A549 (cell line): ENCODE measurements at places on chromosomes 16 and 17.

DNA sequence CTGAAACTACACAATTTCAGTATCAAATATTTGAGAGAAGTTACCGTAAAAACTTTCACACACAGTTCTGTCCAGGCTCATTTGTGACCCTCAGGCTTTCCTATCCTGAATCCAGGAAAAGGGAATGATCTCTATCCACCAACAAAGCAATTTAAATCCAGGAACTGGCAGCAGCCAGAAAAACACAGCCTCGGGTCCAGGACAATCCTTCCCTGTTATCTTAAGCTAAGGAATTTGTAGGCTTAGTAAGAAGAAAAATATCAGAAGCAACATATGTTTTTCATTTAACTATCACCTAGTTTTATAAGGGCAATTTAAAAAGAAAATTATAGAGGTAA, 47.1 kb downstream of the TEX2 start:
- DNase-seq, result no peak

DNA sequence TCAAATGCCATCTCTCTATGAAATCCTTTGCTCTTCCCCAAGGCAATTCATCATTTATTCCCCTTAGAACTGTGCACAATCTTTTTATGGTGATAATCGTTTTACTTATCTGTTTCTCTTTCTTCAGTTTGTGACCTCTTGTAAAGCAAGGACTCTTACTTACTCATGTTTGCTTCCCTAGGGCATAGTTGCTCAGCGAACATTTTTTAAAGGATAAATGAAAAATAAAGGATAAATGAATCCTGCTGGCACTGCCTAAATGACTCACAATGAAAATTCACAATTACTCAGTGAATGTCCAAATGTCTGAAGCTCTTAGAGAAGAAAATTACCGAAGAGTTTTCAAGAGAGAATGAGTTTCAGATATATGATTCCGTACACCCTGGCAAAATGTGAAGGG, 671.7 kb downstream of the CDH11 start:
- no peak for DNase-seq

DNA sequence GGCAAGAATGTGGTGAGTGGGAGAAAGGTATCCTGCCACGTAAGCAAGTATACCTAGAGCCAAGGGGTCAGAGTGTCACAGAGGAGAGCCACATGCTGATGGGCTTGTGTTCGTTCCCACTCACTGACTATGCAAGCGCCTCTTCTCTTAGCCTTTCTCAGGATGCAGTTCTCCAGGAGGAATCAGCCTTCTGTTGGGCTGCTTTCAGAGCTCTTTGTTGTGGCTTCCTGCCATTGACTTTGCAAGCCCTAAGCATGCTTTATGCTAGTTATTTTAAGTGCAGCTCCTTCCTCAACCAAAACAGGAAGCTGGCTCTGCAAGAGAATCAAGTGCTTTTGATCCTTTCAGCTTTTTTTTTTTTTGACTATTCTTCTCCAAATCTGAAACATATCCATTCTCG, 66.6 kb downstream of the SIAH1 start:
- DNase-seq, result no peak

DNA sequence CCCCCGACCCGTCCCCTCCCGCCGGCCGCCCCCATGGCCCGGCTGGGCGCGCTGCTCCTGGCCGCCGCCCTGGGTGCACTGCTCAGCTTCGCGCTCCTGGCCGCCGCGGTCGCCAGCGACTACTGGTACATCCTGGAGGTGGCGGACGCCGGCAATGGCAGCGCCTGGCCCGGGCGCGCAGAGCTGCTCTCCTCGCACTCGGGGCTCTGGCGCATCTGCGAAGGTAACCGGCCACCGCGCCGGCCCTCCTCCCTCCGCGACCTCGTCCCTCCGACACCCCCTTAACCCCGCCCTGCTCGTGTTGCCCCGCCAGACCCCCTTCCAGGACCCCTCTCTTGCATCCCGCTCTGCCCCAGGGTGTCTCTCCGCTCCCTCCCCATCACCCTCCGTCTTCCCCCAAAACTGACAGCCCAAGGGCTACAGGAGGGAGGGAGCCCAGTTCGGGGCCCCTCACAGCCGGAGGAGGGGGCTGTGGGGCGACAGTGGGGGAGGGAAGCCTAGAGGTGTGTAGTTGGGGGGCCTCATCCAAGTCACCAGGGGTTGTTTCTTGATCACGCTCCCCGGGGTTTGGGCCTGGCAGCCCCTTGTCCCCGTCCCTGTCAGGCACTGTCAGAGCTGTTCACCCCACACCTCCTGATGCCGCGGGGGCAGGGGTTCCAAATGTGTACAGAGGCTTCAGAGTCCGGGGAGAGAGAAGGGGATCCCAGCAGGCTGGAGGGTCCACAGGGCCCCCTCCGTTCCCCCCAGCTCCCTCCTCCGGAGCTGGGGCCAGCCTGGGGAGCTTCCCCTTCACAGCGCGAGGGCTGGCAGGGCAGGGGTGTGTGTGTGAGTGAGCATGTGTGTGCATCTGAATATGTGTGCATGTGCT, 794 bp downstream of the TMEM235 start:
- no peak for DNase-seq

- no peak for DNase-seq
Observed at GRCh38 chr17:5444209-5444608, 5.3 kb upstream of the C1QBP start.

- no peak for DNase-seq
Observed at GRCh38 chr17:44272321-44272951, 4.5 kb upstream of the SLC4A1 start.

DNA sequence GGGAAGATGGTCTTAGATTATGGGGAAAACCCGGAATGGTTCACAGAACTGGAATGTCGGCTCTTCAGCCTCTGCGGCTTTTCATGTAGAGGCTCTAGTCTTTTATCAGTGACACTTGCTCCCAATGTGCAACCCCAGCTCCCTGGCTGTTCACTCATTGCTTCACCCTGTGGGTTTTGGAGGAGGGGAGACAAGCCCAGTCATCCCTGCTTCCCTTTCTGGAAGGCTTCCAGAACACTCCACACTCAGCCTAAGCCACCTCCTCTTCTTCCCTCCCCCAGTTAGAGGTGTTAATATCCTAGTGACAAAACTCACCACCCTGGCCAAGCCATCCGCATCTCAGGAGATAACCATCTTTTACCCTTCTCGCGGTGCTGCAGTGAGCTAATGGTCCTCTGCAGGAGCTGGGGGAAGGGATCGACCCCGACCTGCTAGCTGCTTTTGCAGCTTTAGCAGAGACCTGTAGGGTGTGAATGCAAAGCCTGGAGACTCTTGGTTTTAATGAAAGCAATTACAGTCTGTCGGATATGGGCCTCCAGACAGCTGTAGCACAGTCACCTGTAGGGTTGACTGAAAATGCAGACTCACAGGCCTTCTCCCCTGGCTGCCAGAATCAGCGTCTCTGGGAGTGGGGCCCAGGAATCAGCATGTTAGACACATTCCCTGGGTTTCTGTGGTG, 24.3 kb upstream of the LASP1NB start:
- peak; percentile 93 for DNase-seq

DNA sequence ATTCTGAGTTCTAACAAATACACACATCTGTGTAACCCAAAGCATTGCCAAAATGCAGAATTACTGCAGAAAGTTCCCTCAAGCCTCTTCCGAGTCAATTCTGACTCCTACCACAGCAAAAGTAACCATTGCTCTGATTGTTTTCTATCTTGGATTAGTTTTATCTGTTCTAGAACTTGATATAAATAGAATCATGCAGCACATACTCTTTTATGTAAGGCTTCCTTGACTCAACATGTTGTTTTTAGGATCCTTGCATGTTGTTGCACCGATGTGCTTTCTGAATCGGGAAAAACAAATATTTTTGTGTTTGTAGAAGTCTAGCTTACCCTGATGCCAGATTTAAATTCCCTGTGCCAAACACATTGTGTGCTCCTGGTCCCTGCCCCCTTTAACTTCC, 140.4 kb downstream of the CDH13 start:
- DNase-seq, result no peak

GRCh38 chr16:71540-72401, 660 bp downstream of the RHBDF1 start:
- peak; percentile 81 for DNase-seq

GRCh38 chr17:44198721-44199552, 747 bp downstream of the ATXN7L3 start:
- peak; percentile 70 for DNase-seq

GRCh38 chr16:1701216-1701878, 4.6 kb upstream of the MAPK8IP3 start:
- no peak for DNase-seq

GRCh38 chr17:80729761-80730160, 185.1 kb downstream of the RPTOR start:
- DNase-seq, result no peak

DNA sequence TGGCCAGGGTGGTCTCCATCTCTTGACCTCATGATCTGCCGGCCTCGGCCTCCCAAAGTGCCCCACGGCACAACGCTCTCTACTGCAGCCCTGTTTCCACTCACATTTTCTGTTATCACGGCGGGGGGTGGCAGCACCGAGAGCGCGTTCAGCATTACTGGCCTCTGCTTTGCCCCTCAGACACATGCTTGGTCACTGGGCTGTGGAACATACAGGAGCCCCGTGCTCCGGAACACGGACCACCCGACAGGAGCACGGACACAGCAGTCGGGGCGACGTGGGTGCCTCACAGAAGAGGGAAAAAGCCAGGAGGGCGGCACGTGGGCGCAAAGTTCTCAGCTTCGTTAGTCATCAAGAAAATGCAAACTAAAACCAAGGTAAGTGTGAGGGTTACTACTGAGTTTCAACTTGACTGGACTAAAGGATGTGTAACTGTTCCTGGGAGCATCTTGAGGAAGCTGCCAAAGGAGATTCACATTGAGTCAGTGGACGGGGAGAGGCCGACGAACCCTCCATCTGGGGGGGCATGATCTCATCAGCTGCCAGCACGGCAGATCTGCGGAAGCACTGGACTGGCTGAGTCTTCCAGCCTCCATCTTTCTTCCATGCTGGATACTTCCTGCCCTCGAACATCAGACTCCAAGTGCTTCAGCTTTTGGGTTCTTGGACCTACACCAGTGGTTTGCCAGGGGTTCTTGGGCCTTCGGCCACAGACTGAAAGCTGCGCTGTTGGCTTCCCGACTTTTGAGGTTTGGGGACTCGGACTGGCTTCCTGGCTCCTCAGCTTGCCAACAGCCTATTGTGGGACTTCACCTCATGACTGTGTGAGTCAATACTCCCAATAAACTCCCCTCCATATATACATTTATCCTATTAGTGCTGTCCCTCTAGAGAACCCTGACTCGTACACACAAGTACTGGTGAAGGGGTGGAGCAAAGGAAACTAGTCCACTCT, 106.8 kb downstream of the ZNF778 start:
- DNase-seq, result no peak

DNA sequence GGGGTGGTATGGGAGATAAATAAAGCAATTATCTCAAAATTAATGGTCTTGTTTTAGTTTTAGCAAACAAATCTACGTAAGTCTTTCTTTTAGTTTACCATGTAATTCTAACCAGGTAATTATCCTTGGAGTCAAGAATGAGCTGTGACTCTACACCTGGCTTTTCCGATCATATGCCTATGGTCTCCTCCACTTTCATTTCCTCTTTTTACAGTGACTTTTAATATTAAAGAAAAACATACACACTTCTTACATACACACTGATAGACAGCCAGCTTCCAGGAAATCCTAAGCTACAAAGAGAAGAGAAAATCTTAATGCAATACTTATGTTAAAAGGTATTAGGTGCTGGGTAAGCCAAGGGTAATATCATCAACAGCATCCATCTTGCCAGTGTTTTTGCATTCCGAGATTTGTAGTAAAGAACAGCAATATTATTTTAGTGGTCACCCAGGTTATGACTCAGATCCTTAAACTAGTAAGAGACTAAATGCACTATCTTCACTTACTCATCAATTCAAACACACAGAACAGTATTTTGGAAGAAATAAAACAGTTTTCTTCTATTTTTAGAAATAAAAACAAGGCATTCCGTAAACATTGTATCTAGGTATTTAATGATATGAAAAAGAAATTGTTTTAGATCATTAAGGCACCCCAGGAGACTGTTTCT, 4.4 kb upstream of the IRX5 start:
- no peak for DNase-seq

DNA sequence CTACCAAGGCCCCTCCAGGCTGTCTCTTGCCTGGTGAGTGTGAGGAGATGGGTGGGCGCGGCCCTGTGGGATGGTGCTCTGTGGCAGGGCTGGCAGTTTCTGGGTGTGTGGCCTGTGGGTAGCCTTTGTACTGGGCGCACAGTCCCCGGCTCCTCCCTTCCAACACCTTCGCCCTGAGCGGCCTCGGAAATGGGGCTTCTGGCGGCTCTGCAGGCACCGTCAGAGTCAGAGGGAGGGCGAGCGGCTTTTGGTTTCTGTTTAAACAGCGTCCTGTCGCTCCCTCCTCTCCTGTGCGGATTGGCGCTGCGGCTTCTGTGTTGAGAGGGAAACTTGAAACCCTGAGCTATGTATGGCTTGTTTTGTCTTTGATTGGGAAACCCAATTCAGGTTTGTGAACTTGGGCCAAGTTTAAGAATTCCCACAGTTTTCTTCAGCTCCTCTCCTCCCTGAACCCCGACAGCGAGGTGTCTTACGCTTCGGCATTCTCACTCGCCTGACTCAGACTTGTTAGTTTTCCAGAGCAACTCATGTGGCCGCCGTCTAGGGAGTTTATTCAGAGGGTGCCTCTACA, 8.3 kb upstream of the ZNF750 start:
- DNase-seq, result no peak

DNA sequence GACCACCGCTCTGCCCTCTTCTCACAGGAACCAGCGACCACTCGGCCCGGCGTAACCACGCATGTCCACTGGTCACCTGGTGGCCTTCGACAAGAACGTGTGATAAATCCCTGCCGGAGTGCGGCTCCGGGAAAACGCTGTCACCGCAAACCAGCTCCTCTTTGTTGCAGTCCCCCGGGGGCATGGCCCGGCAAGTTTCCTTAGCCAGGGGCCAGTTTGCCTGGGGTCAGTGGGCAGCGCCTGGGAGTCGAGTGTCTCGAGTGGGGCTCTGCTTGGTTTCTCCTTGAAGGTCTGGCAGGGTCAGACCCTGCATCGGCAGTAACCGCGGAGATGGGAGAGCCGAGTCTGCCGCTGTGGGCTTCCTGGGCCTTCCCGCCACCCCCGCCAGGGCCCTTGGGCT, 52.5 kb downstream of the JPH3 start:
- DNase-seq, result no peak

DNA sequence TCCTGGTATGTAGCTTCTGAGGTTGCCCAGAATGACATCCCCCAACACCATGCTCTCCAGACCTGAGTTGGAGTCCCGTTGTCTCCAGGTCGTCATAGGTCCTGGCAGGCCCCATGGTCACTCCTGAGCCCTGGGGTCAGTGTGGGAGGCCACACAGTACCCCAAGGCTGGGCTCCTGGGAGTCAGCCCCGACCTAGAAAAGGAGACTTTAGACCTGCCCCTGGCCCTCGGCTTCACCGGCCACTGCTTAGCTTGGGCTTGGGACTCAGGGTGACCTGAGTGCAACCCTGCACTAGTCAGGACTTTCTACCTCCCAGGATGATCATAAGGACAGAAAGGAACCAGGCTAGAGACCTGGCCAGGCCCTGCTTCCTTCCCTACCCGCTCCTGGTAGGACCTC, 65.8 kb downstream of the PRMT7 start:
- no peak for DNase-seq

GRCh38 chr17:3590231-3590630, 19.0 kb downstream of the TRPV1 start:
- DNase-seq, result no peak

- no peak for DNase-seq
Observed at GRCh38 chr16:1149101-1149636, 3.7 kb upstream of the CACNA1H start.
